NCI-H2107 (cell line): ENCODE measurements at places on chromosomes 1 and 21.

GRCh38 chr1:153119491-153119971, 6.2 kb upstream of the SPRR2F start:
- no peak for DNase-seq

GRCh38 chr1:153540394-153541361, at the start of gene S100A5:
Gene S100A5, minus strand, starts transcription at chr1:153540934. Its CDS starts 743 bp downstream, at chr1:153540191.
- no peak for DNase-seq

DNA sequence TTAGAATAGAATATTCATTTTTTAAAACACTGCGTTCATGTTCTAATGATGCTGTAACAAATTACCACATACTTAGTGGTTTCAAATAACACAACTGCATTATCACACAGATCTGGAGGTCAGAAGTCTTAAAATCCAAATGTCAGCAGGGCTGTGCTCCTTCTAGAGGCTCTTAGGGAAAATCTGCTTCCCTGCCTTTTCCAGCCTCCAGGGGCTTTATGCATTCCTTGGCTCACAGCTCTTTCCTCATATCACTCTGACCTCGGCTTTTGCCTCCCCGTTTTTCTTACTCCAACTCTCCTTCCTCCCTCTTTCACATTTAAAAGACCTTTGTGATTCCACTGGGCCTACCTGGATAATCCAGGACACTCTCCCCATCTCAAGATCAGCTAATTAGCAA, 18.6 kb upstream of the FMN2 start:
- no peak for DNase-seq

- no peak for DNase-seq
Observed at GRCh38 chr1:3411806-3412205, 42.7 kb upstream of the ARHGEF16 start.

- no peak for DNase-seq
Observed at GRCh38 chr1:14945132-14946010, 208.2 kb upstream of the TMEM51 start.

- DNase-seq = no peak
Observed at GRCh38 chr21:36052860-36053714, 7.2 kb downstream of the SETD4 start.

DNA sequence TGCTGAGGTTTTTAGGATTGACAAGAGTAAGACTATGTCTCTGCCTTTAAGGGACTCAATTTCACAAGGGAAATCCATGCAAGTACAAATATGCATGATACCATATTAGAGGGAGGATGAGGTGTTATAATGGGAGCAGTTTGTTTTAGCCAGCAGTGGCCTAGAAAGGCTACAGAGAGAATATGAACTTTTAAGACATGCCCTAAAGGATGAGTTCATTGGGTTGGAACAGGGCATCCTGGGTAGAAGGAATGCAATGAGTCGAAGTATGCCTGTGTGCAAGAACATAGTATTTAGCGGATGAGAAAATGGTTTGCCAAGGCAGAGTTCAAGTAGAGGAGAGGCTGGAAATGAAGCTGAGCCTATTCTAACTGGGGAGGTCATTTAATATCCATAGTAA, 32.6 kb upstream of the LEPR start:
- no peak for DNase-seq

GRCh38 chr1:162040657-162041056, 17.0 kb upstream of the OLFML2B start:
- no peak for DNase-seq

- no peak for DNase-seq
Observed at GRCh38 chr1:23742670-23743286, 493 bp upstream of the ELOA start.

- DNase-seq = no peak
Observed at GRCh38 chr1:183363972-183364371, 54.2 kb downstream of the NMNAT2 start.

DNA sequence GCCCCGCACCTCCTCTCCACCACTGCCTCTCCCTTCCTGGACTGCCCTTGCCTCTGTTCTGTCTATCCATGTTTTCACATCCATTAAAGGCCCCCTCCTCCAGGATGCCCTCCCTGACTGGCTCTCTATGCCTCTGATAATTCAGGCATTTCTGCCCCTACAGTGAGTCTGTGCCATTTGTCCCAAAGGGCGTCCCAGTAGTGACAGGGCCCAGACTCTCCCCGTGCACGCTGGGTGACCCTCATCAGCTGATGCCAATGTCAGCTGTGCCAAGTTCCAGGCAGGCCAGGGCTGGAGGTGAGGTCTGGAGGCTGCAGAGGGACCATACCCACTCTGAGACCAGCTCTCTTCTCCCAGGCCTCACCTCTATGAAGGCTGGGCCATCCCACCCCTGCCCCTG, 3.2 kb upstream of the PLEKHG5 start:
- DNase-seq = no peak

DNA sequence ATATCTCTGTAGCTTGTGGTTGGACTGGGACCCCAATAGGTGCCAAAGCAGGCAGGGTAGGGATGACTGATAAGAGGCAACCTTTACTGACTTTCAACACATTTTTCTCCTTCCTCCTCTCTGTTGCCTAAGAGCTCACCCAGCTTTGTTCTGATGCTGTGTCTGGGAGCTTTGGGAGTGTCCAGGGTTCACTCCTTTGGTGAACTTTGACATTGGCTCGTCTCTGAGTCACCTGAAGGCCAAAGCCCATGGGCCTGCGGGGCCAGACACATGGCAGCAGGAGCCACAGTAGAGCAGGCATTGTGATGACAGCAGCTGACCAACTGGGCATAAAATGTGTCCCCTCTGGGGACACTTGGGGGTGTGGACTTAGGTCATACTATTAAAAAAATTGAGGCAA, 99.5 kb upstream of the ZNF644 start:
- no peak for DNase-seq

- DNase-seq = no peak
Observed at GRCh38 chr1:12049616-12050015, 13.5 kb upstream of the TNFRSF8 start.

- no peak for DNase-seq
Observed at GRCh38 chr1:205183676-205184335, 27.7 kb downstream of the DSTYK start.

- DNase-seq = no peak
Observed at GRCh38 chr1:156746406-156746727, 5.1 kb downstream of the HDGF start.

DNA sequence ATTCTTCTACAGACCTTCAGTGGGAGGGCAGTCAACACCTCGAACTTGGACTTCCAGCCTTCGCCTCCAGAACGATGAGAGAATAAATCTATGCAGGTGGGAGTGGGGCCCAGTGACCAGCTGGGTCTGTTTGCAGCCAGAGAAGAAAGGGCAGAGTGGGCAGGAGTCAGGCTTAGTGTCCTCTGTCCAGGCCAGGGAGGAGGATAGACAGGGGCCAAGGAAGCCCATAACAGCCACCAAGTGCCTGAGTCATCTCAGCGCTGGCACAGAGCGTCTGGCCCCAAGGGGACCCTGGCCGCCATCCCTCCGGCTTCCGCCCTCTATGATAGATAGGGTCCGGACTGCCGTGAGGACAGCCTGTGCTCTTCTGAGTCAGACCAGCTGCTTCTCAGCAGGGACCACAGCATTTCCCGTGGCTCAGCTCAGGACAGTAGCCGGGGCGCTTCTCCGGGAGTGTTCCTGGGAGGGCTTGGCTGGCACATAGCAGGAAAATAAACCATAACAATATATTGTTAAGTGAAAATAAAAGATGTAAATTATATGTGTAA, 133.1 kb upstream of the C1orf174 start:
- no peak for DNase-seq

- peak; percentile 81 for DNase-seq
Observed at GRCh38 chr21:41777951-41778815, 11.3 kb upstream of the RIPK4 start.
